ENCODE measurements at places on chromosomes 3 and 15.

GRCh38 chr3:16496008-16496407, 17.5 kb downstream of the RFTN1 start:
- DNase-seq = no peak

GRCh38 chr15:83516935-83517334, 69.8 kb downstream of the SH3GL3 start:
- no peak for DNase-seq

DNA sequence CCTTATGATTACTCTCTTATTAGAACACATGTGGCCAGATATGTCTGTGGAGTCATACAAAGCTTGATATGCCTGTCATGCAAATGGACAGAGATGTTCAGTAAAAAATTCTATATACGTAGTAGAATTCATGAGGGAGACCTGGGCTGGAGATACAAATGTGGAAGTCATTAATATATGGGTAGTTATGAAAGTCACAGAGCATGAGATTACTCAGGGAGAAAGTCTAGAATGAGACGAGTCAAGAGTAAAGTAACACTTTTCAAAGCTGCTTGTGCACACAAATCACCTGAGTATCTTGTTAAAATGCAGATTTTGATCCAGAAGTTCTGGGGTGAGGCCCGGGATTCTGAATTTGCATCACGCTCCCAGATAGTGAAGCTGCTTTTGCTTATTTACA, 28.4 kb downstream of the OXSM start:
- DNase-seq = no peak

GRCh38 chr15:42996871-42997270, 76.3 kb upstream of the TTBK2 start:
- no peak for DNase-seq

DNA sequence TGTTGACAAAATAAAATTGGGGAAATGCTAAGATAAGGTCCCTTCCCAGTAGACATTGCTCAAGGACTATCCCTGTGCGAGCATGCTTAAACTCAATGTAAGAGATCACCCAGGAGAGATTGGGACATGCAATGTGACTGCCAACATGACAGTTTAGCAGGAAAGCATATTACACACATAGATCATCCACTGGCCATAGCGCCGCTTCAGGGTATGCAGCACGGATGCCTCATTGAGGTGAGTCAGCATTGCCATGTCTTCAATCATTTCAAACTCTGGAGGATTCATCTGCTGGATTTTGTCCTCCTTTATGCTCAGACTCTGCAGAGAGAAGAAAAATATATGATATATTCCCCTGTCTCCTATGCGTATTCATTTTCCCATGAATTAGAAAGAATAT, 8.9 kb downstream of the MYH15 start:
- no peak for DNase-seq

GRCh38 chr15:91660174-91660649, 193.3 kb upstream of the SLCO3A1 start:
- no peak for DNase-seq

Measured in GF-D8 (cell line).